ENCODE measurements at places on chromosomes 1 and 21.

DNA sequence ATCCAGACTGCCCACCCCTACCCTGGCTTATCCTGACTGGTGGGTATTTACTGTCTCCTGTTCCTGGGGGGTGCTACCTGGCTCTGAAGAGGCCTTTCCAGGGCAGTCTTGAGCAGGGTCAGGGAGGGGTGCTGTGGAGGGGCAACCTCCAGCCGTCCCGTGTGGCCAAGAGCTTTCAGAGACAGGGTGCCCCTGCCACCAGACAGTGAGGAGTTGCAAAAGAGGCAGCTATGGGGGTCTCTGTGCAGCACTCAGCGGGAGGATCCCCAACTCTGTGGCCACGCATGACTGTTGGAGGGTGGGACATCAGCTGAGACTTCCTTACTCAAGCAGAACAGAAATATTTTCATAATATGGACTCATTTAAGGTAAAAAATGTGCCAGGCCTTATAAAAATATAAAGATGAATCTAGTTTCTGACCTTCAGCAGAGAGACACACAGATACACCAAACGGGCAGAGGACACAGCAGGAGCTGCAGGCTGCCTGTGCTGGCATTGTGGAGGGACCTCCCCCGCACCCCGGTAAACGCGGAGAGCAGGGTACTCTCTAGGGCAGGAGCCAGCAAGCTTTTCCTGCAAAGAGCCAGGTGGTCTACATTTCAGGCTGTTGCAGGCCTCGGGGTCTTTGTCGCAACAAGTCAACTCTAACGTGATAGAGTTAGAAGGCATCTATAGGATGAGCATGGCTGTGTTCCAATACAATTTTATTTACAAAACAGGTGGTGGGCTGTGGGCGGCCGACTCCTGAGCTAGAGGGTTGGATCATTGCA lies 252.6 kb downstream of the RHOU start:
- no peak for DNase-seq

DNA sequence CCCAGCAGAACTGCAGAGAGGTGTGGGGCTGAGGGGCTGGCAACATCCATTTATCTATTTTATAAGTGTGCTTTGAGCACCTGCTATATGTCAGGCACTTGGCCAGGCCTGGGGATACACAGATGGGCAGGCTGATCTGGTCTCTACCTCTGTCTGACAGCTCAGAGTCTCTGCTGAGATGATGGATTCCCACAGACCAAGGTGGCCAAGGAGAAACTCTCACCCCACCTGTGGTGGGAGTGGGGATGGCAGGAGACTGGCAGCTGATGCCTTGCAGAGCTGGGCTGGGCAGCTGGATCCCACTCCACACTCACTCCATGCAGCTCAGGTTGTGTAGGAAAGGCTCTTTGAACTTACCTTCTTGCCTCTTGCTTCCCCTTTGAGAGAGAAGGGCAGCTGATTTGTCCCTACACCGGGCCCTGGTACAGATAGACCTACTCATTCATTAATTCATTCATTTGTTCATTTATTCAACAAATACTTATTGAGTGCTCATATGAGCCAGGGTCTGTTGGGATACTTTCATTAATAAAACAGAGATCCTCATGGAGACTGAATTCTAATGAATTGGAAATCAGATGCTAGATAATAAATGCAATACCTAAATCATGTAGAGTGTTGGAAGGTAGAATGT lies 9.0 kb downstream of the ADORA1 start:
- DNase-seq, result no peak

DNA sequence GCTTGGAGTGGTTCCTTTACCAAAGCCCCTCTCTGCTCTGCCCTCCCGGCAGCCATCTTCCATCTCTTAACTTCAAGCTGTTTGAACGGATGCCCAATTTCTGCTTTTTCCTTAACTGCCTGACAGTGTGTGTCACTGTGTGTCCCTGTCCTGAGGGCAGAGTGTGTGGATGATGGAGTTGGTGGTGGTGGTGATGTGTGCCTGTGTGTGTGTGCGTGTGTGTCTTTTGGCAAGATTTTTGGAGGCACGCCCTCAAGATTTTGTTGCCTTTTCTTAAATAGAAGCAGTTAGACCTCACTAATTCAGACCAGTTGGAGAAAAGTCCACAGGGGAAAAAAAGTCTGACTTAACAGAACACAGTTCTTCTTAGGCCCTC lies 30.3 kb downstream of the SERTAD4 start:
- no peak for DNase-seq

DNA sequence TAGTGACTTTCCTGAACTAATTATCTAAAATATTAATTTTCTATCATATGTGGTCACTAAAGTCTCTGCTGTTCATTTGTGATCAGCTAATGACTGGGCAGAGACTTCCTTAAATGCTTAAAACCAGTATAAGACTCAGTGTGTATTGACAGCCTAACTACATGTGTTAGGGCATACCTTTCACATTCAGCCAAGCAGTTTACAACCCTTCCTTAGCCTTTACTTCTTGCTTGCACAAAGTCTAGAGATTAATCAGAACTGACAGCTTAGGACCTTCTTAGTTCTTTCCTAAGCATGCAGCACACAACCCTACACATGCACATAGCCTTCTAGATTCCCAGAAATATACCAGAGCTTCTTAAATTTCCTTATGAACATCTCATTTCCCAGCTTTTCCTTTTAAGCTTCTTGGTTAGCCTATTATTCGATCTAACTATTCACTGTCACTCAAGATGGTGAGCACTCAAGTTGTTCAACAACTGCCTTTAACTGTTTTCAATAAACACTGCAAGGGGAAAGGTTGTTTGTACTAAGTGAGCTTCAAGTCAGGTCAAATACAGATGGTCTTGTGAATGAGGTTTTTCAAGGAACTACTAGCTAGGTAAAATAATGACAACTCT lies 13.4 kb downstream of the EYA3 start:
- no peak for DNase-seq

- DNase-seq, result no peak
These were observed 7.4 kb downstream of the GJA4 start for GRCh38 chr1:34800214-34800613.

DNA sequence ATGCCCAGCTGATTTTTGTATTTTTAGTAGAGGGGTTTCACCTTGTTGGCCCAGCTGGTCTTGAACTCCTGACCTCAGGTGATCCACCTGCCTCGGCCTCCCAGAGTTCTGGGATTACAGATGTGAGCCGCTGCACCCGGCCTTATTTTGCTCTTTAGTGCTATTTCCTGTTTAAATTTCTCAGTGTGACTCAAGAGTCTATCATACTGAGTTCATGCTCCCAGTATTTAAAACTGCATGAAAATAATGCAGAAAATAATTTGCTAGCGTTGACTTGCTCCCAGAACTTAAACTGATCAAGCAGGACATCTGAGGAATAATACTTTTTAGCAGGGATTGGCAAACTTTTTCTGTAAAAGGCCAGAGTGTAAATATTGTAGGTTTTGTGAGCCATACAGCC lies 86.4 kb upstream of the C1orf21 start:
- no peak for DNase-seq

DNA sequence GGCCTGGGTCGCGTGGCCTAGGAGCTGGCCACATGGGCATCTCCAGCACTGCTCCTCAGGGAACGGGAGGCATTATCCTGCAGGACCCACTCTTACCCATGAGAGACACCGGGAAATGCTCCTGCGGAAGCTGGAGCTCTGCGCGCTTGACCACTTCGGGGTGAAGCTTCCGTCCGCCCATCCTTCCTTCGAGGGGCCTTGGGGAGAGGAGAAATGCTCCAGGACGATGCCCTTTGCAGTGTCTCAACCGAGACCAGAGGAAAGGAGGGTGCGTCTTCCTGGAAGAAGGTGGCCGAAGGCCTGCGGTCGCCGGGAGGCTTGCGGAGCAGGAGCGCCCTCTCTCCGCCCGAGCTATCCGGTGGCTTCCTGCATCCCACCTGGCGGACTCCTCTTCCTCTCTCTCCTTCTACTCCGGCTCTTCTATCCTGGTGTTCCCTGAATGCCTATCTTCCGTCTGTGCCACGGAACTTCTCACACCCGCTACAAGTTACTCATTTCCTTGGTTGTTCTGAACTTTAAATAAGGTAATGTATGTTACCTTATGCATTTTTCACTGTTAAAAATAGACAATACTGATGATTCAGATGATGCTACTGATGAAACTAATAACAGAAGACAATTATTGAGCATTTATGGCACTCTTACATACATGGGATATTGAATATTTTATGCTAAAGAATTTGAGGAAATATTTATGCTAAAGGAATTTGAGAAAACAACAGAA lies 91.4 kb downstream of the PRKAB2 start:
- no peak for DNase-seq

DNA sequence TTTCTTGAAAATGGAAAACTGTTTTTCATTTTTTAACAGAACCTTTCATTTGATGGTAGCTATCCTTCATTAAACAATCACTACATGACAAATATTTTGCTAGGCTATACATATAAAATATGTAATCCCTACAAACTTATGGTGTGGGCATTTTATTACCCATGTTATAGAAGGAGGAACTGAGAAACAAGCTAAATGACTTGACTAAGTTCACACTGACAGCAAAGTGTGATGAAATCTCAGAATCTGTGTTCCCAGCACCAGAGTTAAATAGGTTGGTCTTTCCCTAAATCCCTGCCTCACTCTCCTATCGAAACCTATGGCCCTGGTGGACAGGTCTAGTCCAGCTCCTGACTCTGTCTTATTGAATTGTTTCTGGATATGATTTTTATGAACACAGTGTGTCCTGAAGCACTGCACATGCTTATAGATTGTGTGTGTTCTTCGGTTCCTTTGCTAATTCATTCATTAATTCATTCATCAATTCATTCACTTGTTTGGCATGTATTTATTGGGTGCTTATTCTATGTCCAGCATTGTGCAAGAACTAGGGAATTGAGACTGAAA lies 301.0 kb downstream of the GRIK1 start:
- no peak for DNase-seq

DNA sequence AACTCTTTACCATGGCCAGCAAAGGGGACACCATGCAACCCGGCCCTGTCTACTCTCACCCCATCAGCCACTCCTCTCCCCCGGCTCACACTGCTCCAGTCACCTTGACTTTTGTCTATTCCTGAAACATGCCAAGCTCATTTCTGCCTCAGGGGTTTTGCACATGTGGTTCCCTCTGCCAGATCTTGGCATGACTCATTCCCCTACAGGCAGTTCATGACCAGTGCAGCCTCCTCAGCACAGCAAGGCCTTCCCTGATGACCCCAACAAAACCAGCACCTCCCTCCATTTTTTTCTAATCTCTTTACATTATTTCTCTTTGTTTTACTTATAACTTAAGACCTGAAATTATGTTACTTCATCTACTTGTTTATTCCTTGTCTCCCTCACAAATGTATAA lies 58.6 kb upstream of the GJB5 start:
- no peak for DNase-seq

- DNase-seq, result no peak
These were observed 30.3 kb downstream of the YARS1 start for GRCh38 chr1:32786856-32787255.

DNA sequence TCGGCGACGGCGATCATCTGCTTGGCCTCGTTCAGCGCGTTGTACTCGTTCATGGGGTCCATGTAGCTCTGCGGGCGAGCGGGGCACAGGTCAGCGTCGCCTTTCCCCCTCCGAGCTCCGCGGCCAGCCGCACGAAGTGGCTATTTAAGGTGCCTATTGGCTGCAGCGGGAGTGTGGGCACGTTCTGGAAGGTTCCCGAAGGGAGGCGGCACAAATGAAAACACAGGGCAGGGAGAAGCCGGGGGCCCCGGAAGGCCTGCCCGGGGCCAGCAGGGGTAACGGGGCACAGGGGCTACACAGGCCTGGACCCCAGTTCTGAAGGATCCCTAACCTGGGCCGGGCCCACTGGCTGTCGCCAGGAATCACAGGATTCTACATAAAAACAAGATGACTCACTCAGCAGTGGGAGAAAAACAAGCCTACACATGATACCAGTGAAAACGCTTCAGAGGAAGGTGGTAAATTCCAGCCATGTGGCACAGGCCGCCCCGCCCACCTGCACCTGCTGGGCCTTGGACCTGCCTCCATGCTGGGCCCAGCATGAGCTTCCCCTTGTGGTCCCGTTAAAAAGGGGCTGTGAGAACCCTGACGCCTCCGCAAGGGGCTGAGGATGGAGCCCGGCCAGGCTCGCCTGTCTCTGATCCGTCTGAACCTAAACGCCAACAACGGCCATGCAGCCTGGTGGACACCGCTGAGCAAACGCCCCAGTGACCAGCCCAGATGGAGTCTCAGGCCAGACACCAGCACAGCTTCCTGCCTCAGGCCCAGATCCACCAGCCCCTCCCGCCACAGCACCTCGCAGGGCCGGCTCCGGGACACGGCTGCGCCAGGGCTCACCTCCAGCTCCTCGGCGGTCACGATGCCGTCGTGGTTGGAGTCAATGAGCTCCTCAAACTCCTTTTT lies 3.9 kb upstream of the TNFRSF4 start:
- no peak for DNase-seq

- DNase-seq, result no peak
These were observed 137.8 kb downstream of the NUF2 start for GRCh38 chr1:163459539-163459938.

GRCh38 chr1:59666106-59666505 lies 148.6 kb upstream of the HOOK1 start:
- no peak for DNase-seq

- no peak for DNase-seq
These were observed 20.7 kb downstream of the NR5A2 start for GRCh38 chr1:200048244-200048643.

DNA sequence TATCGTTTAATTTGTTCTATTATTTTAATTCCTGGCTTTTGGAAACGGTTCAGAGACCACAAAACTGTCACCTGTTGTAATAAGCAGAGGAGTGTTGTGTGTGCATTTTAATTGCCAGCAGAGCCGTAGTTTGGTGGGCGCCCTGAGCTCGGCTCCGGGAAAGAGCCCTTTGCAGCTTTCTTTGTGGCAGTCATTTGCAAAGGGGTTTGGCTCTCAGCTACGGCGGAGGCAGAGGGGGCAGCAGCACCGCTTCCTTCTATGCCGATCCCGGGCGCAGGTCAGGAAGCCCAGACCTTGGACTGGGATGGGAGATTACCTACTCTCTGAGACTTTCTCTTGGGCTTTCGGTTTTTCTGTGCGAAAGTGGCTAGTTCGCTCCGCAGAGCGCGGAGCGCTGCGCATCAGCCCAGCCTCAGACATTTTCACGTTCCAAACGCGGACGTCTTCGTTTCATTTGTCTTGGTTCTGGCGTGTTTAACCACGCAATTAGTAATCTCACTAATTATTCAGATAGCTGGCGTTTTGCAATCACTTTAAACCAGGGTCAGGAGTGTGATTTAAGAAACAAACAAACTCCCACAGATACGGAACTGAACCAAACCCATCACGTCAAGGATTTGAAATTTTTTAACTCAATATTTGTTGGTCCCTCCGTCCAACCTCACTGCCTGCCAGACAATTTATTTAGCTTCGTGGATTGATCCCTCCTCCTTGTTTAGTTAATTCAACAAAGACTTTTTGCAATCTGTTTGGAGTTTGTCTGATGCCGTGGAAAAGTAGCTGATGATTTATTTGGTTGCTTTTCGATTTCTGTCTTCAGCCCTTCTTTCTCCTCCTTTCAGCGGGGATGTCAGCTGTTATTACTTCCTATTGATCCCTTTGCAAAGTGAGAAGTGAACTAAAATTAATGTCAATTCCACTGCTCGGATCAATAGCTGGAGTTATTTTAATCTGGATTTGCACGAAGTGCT lies 3.9 kb downstream of the RNF220 start:
- DNase-seq, result no peak

Measured in central memory CD4-positive, alpha-beta T cell (primary cell).